ENCODE measurements at places on chromosomes 6 and 20.

DNA sequence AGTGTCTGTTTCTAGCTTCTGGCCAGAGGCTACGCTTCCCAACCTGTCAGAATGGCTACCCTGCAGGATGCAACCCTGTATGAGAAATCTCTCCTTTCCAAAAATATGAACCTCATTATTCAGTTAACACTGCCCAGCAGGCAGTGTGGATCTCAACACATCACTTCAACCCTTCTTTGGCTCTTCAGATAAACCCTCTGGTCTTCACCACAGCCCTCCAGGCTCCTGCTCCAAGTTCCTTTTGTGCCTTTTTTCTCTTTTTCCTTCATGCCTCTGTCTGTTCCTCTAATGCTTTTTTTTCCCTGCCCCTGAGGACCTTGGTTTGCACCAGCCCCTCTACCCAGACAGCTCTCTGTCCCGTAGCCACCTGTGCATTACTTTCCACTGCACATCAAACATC, 207.4 kb downstream of the MYLK4 start:
- no peak for DNase-seq

GRCh38 chr6:166496460-166496859, 90.0 kb downstream of the RAMACL start:
- DNase-seq = no peak

DNA sequence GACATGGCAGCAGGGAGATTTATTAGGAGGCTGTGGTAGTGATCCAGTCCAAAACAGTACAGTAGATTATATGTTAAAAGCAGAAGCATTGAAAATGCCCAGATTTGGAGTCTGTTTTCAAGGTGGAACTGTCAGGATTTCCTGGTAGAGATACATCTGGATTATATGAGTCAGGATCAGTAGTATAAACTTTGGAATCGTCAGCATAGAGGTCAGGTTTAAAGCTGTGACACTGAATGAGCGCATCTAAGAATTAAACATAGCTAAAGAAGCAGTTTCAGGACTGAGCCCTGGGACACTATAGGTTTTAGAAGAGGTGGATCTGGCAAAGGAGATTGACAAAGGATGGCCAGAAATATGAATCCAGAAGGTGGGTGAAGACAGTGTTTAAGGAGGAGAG, 60.4 kb downstream of the RNF144B start:
- DNase-seq = no peak

DNA sequence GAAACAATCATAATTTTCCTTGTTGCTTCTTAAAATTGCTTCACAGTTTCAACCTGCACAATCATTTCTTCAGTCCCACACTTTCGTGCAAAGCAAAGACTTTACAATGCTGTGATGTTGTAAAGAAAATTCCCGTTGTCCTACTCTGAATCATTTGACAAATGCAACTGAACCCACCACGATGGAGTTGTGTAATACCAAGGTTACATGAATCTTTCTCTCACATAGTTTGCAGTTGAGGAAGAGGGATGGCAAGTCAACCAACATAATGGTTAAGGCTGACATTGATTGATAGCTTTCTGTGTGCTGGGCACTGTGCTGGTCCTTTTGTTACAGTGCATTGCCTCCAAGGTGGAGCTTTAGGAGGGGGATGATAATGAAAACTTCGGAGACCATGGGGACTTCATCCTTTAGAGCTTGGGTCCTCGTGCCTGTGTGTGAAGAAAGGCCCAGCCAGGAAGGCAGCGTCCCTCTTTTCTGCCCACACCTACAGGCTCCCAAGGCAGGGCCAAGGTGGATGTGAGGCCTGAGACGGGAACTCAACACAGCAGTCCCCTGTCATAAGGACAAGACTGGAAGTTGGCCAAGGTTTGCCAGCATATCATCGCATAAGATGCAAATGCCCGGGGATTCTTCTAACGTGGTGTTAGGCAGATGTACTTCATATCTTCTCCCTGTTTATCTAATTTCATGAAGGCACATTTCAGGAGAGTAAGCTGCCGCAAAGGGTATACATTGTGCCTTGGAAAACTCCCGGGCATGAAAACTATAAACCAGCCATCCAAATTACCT, 96.9 kb downstream of the LY86 start:
- no peak for DNase-seq

- no peak for DNase-seq
Observed at GRCh38 chr6:7922596-7922995, 12.0 kb upstream of the TXNDC5 start.

DNA sequence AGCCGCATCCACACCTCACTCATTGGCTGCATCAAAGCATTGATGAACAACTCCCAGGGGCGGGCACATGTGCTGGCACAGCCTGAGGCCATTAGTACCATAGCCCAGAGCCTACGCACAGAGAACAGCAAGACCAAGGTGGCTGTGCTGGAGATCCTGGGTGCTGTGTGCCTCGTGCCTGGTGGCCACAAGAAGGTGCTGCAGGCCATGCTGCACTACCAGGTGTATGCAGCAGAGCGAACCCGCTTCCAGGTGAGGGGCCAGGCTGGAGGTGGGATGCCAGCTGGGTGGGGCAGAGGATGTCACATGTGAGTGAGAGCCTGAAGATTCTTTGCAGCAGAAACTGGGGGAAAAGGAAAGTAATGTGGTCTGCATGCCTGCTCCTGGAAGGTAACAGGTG, 66.7 kb downstream of the MOCS1 start:
- DNase-seq = no peak

All from GM06990 (cell line).